Stimulated activated CD8-positive, alpha-beta memory T cell treated with anti-CD3 and anti-CD28 coated beads, Interleukin-2, amount 100 ng/mL, for 1 hour (primary cell): ENCODE measurements at places on chromosomes 3 and 15.

DNA sequence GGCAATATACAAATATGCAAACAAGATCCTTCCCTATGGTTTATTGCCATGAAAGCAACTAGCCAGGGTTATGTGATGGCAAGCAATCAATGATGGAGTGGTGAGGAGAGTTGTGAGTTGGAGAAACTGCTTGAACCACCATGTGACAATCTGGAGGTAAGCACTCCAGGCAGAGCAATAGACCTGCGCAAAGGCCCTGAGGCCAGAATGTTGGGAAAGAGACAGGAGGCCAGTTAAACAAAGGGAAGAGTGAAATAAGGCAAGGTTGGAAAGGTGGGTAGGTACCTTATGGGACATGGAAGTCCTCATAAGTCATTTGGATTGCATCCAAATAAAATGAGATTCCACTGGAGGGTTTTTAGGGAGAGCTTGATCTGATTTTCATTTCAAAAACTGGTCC, 80.0 kb upstream of the WNT5A start:
- no peak for DNase-seq

DNA sequence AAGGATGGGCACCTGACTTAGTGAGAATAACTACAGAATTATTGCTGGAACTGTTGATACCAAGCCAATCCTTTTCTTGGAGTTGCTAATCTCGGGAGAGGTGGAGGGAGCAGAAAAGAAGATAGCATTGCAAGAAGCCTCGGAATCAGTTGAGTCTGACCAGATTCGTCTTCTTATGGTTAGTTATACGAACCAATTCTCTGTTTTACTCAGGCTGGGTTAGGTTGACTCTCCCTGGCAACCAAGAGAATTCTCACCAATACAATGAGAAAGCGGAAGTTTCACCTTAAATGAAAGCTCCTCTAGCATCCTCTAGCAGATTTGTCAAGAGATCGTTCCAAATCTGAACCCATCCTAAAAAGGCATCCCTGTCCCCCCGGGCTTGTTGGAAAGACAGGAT, 43.5 kb upstream of the UBE2E1 start:
- DNase-seq, result no peak

GRCh38 chr15:87038404-87038803, 958.7 kb downstream of the AGBL1 start:
- DNase-seq, result no peak

DNA sequence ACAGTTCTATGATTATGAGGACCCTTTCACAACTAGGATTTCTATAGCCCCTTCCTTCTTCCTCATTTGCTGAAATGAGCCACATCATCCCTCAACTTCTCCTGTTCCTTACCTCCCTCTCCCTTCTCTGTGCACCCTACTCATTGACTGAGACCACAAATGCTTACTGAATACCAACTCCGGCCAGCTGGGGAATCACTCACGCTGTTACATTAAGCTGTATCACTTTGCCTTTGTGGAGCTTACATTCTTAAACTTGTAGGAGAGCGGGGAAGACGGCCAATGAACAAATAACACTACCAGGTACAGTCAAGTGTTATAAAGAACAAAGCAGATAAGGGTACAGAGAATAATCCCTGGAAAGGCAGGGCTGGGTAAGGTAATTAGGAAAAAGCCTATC, 5.7 kb downstream of the SUCLG2 start:
- no peak for DNase-seq

GRCh38 chr3:32602206-32602605, 31.5 kb upstream of the DYNC1LI1 start:
- no peak for DNase-seq

- no peak for DNase-seq
Observed at GRCh38 chr3:50370594-50370993, 11.3 kb upstream of the TMEM115 start.

- no peak for DNase-seq
Observed at GRCh38 chr15:62895139-62895866, 147.2 kb upstream of the TPM1 start.

DNA sequence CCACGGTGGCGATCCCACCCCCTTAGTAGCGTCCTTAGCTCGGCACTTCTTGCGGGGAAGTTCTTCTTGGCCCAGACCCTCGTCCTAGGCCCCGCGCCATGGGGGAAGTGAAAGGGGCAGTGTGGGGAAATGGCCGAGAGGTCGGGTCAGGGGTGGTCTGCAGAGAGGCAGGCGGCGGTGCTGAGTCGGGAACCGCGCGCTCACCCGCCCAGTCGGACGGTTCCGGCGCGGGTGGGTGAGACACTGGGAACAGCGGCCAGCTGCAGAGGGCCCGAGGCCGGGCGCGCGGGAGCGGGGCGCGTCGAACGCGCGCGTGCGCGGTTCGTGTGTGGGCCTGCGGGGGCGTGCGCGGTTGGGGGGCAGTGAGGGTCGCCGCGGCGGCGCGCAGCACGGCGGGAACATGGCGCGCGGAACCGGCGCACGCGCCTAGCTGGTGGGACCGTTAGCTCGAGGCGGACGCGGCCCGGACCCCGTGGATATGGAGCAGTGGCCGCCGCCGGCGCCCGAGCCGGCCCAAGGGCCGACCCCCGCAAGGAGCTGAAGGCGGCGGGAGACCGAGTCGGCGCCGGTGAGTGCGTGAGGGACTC, 246.9 kb downstream of the GOLGA6L6 start:
- no peak for DNase-seq

GRCh38 chr15:59401824-59402569, 29.3 kb upstream of the MYO1E start:
- no peak for DNase-seq

DNA sequence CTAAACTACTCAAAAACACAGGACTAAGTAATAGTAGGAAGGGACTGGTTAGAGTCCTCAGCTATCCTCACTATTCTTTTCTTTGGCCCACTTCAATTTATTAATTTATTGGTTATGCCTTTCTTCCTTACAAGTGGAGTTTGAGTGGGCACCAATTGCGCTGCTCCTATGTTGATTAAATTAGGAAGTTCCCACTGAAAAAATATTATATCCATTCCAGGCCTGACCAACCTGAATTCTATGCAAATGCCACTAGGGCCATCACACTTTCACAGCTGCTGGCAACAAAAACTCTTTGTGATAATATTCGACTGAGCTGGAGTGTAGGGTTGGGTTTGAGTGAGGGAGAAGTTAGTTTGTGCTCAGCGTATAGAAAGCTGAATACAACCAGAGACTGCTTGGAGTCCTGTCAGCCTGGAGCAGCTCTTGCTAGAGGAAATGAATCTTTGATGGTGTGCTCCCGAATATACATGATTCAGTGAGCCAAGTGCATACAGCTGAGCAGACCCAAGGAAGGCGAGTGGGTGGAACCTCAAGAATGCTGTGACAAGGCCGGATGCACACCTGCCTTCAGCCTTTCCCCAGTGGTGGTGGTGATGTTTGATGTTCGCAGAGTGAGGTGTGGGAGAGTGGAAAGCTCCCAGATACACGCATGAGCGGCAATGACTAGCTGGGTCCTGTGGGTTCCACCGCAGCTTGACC, 1.5 kb downstream of the ARHGEF3 start:
- no peak for DNase-seq

DNA sequence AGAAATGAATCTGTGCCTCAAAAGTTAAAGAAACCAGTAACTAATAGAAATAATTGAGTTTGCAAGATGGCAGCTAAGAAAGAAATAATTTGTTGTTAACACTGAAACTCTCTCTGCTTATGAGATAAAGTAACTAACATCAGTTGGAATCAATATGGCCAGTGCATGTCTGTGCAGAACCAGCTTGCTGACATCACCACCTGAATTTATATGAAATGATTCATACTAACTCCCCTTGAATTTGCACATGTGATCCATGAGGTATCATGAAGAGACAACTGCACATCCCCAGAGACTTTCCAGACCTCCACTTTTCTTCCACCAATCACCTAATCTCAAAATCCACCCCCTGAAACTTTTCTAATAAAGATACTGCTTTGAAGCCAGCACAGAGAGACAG, 10.3 kb upstream of the SLC25A38 start:
- DNase-seq, result no peak

DNA sequence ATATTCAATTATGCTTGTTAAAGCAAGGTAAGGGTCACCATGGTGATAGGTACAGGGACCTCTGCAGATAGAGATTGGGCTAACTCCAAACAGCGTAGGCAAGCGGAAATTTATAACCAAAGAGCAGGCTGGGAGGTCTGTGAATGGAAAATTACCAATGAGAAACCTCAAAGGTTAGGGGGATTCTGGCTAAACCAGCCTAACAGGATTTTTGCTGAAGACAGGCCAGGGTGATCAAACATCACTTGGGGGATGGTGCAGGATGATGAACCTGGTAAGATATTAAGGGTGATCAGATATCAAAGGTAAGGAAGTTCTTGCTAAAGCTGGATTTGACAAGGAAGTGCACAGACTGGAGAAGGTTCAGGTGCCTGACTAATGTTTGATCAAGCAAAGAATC, 35.3 kb upstream of the SNRPN start:
- no peak for DNase-seq

DNA sequence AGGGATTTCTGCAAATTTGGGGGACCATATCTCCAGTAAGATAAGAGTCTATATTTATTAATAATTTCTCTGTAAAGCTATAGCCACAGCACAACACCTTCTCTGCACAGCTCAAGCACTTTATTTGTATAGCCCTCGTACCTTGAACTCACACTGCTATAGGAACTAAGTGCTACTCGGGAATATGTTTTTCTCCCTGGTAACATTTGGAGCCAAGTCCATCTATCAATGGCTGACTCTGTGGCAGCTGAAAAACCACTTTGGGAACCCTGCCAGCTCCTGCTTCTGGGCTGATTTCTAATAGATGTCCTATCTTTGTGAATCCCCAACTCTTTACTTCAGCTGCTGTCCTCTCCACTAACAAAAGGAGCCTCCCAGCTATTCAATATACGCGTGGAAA, 298.5 kb downstream of the GBE1 start:
- DNase-seq, result no peak

DNA sequence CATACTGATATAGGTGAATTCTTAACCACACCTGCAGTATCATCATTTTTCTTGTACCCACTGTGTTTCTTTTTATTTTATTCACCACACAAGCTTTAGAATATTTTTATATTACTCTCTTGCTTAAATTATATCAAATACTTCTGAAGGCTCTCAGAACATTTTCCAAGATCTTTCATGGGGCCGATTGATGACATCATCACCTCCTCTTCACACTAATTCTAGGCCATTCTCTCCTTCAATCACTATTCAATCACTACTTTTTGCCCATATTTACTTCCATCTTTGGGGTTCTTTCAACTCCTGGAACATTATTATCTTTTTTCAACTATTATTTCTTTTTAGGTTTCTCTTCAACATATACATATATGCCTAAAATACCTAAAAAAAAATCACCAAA, 1438.8 kb upstream of the ALCAM start:
- DNase-seq, result no peak
